ENCODE measurements at places on chromosomes 5 and 9.

DNA sequence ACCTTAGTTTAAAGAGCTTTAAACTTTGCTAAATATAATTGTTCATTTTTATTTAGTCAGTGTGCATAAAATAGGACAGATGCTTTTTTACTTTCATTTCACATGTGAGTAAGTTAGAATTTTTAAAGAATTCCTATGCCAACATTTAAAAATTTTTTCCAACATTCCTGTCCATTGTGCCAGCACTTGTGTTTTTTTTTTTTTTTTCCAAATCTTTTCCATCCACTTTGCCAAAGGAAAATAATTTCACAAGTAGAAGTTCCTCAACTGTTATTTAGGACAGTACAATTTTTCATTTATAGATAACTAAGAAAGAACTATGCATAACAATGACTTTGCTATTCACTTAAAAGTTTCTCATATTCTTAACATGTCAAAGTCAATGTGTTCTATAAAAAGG lies 189.5 kb downstream of the ADAMTS6 start:
- peaks cover 51% of the 10 kb centered on the region for H3K36me3 ChIP-seq
- H3K4me3 ChIP-seq = no peak overlapping the region
- H3K4me1 ChIP-seq = no peaks in the 10 kb centered on the region
- no peak overlapping the region for H3K27ac ChIP-seq
- DNase-seq = no peak

GRCh38 chr9:89379508-89380115 lies 61.3 kb downstream of the SECISBP2 start:
- H3K36me3 ChIP-seq = no peaks in the 10 kb centered on the region
- no peak for DNase-seq
- no peak overlapping the region for H3K27ac ChIP-seq
- no peaks in the 10 kb centered on the region for H3K4me1 ChIP-seq
- H3K4me3 ChIP-seq = no peak overlapping the region
- no peaks in the 10 kb centered on the region for H3K27me3 ChIP-seq

DNA sequence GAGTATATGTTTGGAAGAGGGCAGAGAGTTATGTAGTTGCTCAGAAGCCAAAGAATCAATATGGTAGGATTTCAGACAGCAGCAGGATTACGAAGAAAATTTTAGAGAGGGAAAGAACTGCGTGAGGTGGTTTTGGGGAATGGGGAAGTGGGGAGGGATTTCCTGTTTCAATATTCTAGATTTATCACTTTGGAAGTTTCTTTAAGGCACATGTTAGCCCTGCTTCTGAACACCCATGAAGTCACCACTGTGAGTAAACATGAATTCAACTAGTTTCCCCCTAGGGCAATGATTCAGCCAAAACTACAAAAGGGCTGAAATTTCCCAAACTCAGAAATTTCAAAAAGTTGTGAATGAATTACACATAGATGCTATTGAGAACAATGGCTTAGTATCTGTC lies 132.2 kb downstream of the EBF1 start:
- no peaks in the 10 kb centered on the region for H3K27me3 ChIP-seq
- DNase-seq = no peak
- peaks cover 12% of the 10 kb centered on the region for H3K4me1 ChIP-seq
- no peak overlapping the region for H3K4me3 ChIP-seq

- DNase-seq = no peak
- H3K27ac ChIP-seq = no peak overlapping the region
- H3K4me3 ChIP-seq = no peak overlapping the region
- no peaks in the 10 kb centered on the region for H3K4me1 ChIP-seq
Measured at GRCh38 chr9:105264380-105264779, 19.9 kb downstream of the SLC44A1 start.

DNA sequence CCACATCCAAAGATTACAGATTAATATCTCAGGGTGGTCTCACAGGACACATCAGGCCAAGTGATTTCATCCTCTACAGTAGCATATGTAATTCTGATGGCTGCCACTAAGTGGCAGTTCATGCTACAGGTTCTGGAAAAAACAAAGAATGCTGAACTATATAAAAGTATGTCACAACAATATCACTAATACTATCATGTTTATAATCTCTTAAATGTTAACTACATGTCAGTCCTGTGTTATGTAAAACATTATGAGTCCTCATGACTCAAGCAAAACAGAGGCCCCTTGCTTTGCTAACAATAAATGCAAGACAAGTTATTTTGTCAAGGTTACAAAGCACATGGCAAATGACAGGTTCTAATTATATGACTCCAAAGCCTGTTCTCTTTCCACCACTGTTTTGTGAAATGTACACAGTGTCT lies 233.2 kb downstream of the FBXL17 start:
- no peak overlapping the region for H3K4me3 ChIP-seq
- no peak overlapping the region for H3K27ac ChIP-seq

Measured in RWPE2 (cell line).